HTR-8/SVneo (cell line): ENCODE measurements at places on chromosomes 13 and 19.

DNA sequence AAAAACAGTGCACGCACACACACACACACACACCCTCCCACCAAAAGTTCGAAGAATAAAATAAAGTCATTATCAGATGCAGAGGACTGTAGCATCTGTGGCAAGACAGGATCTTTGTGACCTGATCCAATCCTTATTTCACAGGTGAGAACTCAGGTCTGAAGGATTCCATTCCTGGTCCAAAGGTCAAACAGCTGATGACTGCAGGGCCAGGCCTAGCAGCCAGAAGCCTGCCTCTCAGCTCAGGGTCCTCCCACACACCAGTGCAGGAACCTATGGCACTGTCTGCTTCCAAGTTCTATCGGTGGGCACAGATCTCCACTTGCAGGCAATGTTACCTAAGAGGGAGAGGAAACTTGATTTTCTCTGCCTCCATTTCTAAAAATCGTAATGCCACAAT lies 57.5 kb downstream of the SERP2 start:
- DNase-seq = no peak

- no peak for DNase-seq
These were observed 30.4 kb upstream of the SLC1A5 start for GRCh38 chr19:46818812-46819211.

DNA sequence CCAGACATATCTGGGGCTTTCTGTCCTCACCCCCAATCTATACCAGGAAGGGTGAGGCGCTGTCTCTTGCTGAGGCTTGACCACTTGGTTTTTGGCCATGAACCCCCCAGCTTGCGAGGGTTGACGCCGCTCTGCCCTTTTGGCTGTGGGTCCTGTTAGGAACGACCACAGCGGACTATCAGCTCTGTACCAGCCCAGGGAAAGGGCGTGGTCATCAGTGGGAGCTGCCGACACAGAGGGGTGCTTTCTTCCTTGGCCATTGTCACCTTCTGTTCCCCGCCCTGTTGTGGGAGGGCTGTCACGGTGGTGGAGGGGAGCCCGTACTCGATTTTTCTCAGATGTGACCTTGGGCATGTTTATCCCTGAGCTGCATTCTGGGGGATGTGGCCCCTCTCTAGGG lies 5.7 kb downstream of the DCAF15 start:
- no peak for DNase-seq

DNA sequence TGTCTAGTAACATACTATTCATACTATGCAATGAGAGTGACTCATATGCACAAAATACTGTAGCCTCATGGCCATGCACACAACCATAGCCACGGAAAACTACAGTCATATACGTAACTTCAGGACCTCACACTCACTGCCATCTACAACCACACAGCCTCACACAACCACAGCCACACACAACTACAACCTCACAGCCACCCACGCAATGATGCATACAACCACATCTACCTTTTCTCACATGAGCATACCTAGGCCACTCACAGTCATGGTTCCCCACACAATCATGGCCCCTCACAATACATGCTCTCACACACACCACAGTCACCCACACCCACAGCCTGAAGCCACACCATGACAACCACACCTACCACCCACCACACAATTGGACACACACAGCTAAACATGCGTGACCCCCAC lies 8.7 kb upstream of the TNFSF14 start:
- no peak for DNase-seq

DNA sequence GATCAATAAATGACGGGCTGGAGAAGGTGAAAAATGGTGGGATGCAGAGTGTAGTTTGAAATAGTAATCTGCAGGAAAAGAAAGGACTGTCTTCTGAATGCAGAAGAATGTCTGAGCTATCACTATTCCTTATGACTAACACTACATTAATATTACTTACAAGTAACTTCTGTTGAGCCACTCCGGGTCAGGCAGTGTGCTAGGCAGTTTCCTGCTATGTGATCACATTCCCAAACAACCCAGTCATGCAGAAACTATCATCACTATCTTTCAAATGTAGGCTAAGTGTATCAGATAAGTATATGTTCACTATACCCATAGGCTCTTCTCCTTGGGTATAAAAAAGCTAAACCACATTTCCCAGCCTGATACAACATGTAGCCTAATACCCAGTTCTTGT lies 6.6 kb downstream of the ZNF599 start:
- no peak for DNase-seq

DNA sequence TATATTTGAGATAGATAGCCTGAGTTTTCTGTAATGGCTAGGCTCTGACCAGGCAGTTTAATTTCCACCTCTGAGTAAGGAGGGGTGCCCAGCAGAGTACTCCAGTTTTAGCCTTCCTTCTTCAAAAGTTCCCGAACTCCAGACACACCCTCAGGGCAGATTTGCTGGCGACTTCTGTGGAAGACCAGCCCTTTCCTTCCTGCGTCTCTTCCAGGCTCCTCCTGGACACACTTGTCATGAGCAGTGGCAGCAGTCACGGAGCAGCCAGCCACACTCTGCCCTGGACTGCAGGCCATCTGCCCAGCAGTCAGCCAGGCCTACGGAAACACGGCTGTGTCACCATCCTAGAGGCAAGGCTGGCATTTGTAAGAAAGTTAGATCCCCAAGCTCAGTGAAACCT lies 6.6 kb upstream of the FLT1 start:
- no peak for DNase-seq

- no peak for DNase-seq
These were observed 9.6 kb upstream of the PRKD2 start for GRCh38 chr19:46726551-46726950.

DNA sequence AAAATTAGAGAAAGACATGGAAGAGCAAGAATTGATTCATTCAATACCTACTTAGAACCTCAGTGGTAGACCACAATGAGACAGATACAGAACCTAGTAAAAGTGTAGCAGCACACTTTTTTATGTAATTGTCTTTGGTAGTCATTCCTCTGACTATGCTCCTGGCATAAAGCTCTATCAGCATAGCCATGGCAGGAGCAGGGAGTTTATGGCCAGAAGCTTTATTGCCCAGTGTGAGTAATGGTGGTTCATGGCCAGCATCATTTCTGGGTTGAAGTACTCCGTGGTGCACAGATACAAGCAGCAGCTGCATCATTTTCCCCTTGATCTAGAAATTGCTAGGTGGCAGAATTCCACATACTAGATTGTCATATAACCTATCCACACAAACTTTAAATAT lies 352.6 kb downstream of the TBC1D4 start:
- no peak for DNase-seq

DNA sequence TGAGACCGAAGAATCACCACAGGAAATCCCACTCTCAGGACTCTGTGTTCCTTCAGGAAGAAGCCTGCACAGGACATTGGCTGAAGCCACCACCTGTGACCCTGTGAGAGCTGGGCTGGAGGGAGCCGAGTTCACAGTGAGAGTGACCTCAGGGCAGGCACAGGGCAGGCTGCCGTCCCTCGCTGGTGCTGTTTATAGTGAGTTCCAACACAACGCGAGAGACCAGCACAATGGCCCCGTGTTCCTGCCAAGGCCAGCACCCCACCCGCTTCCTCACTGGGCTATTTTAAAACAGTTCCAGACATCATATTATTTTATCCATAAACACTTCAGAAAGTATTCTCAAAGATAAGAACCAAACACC lies 18.4 kb upstream of the GAS6 start:
- DNase-seq = no peak

DNA sequence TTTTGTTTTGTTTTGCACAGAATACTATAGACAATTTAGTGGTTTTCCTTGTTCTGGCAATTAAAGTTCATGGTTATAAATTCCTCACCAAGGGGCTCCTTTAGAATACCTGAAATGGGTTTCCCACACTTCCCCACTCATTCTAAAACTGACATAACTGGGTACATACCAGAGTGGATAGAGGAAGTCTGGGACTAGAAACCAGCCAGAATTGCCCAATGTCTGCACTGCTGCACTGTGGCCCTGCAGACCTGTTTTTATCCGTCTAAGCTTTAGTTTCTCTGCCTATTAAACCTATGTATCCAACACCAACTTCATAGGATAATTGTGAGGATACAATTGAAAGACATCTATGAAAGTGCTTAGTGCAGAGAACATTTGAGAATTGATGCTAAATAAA lies 498.6 kb downstream of the KCTD12 start:
- DNase-seq = no peak

- DNase-seq = no peak
These were observed 8.5 kb upstream of the ABHD17A start for GRCh38 chr19:1893791-1894190.

- no peak for DNase-seq
These were observed 1236.9 kb downstream of the DIAPH3 start for GRCh38 chr13:58926858-58927257.

DNA sequence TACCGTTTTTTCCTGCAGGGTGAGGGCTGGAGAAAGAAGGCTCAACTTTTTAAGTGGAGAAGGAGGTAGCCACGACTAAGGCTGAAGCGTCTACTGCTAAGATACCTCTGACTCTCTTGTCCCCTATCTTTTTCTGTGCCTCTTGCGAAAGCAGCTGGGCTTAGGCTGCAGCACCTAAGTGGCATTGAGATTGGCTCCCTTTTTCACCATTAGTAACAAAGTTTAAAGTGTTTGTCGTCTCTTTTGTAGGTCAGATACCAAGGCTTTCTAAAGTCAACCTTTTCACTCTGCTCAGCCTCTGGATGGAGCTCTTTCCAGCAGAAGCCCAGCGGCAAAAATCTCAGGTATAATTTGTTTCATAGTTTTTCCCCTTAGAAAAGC lies 887 bp downstream of the CDADC1 start:
- DNase-seq = no peak

- no peak for DNase-seq
These were observed 880 bp downstream of the SWSAP1 start for GRCh38 chr19:11375143-11375948.

DNA sequence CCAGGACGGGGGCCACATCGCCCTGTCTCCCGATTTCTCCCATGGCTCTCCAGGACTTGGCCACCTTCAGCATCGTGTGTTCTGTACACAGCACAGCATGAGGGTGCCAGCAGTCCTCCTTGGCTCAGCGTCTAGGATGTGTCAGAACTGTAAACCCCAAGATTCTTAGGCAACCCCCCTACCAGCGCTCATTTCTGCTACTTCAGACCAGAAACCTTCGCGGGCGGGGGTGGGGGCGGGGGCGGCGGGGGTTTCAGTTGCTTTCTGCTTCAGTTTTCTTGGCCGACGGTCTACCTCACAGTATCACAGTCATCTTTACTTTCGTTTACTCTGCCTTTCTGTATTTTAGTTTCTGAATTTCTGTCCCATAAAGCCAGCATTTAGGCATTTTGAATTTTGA lies 82.4 kb downstream of the GGACT start:
- DNase-seq = no peak

DNA sequence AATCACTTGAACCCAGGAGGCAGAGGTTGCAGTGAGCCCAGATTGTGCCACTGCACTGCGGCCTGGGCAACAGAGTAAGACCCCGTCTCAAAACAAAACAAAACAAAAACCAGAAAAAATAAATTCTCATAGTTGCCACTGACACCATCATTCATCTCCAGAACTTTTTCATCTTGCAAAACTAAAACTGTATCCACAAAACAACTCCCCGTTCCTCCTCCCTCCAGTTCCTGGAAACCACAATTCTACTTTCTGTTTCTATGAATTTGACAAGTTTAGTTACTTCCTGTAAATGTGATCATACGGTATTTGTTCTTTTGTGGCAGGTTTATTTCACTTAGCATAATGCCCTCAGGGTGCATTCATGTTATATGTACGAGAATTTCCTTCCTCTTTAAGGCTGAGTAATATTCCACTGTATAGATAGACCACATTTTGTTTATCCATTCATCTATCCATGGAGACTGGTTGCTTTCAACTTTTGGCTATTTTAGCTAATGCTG lies 13.2 kb upstream of the ADGRE5 start:
- no peak for DNase-seq

- no peak for DNase-seq
These were observed 8.6 kb downstream of the TNFAIP8L1 start for GRCh38 chr19:4647676-4648644.

GRCh38 chr19:45854167-45854778 lies 8.7 kb downstream of the SYMPK start:
- no peak for DNase-seq

- no peak for DNase-seq
These were observed 751 bp downstream of the ZNF584 start for GRCh38 chr19:58409010-58409790.

DNA sequence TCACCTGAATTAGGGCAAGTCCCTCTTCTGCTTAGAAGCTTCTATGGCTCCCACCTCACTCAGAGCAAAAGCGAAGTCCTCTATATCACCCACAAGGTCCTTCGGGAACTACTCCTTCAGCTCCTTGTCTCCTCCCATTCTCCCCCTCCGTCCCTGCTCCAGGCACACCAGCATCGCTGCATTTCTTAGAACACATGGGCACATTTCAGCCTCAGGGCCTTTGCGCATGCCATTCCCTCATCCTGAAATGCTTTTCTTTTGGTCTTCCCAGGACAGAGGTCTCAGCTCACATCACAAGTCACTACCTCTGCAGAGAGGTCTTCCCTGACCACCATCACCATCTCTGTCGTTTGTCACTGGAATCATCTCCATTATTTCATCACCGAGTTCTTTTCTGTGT lies 4.0 kb downstream of the S1PR5 start:
- no peak for DNase-seq

DNA sequence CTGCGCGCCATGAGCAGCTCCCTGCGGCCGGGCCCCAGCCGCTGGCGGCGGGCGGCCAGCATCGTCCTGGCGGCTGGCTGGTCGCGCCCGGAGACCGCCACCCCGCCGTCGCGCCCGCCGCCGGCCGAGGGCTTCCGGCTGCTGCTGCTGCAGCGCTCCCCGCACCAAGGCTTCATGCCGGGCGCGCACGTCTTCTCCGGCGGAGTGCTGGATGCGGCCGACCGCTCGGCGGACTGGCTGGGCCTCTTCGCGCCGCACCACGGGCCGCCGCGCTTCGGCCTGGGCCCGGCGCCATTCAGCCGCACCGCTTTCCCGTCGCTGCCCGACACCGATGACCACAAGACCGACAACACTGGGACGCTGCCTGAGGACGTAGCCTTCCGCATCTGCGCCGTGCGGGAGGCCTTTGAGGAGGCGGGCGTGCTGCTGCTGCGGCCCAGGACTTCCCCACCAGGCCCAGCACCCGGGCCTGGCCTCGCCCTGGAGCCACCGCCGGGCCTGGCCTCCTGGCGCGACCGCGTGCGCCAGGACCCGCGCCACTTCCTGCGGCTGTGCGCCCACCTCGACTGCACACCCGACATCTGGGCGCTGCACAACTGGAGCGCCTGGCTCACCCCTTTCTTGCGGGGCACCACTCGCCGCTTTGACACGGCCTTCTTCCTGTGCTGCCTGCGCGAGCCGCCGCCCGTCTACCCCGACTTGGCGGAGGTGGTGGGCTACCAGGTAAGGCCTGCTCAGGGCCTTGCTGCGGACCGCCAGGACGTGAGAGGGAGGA lies 518 bp downstream of the NUDT19 start:
- DNase-seq = no peak

DNA sequence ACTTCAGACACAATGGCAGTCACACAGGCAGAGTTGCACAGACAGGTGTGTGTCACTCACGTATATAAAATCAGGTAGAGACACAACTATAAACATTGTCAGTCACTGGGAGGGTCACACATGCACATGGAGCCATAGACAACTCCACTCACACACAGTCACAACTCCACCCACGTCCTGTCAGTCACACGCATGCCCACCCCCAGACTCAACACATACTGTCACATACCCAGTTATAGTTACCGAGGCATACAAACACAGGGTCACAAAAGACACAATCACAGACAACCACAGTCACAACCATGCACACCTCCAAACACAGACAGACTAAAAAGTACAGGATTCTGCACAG lies 1.5 kb downstream of the NUMBL start:
- DNase-seq = no peak

- no peak for DNase-seq
These were observed 2.2 kb downstream of the ARHGEF7 start for GRCh38 chr13:111117289-111117688.

GRCh38 chr19:47742634-47743033 lies 2.7 kb upstream of the NOP53 start:
- no peak for DNase-seq
